ENCODE measurements at places on chromosomes 2 and 18.

DNA sequence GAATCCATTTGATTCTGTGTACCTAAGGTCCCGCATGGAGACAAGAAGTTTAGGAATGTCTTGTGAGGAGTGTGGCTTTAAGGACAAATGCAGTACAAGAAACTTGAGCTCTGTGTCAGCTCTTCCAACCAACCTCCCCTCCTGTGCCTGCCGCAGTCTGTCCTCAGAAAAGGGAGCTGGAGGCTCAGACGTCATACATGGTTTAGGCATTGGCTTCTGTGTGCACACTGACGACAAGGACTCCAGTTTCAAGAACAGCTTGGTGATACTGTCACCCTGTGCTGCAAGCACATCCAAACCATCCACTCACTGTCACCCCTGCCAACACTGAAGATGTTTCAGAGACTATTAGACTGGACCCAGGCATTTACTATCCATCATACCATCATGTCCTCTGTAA is 470.4 kb downstream of the IRS1 start:
- DNase-seq: no peak

GRCh38 chr2:45199973-45200372 is 190.7 kb upstream of the SIX2 start:
- no peak for DNase-seq

- no peak for DNase-seq
These were observed 87.9 kb downstream of the WDPCP start for GRCh38 chr2:63500398-63500797.

DNA sequence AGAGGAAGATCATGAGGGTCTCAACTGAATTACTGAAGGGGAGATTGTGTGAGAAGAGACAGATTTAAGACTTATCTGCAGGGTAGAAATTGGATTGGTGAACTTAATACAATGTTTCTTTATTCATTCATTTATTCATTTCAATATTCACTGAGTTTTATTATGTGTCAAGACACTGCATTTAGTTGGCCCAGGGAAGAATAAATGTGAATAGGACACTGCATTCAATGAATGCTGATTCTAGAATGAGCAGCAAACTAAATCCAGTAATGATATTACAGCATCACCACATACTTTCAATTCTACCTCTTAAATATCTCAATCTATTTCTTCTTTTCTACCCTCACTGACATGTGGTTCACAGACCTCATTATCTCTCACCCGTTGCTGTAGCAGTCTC is 149.0 kb upstream of the TACR1 start:
- DNase-seq: no peak

GRCh38 chr2:47595115-47595514 is 187.8 kb upstream of the MSH6 start:
- DNase-seq: no peak

- peak; percentile 54 for DNase-seq
These were observed 178.1 kb downstream of the SLC8A1 start for GRCh38 chr2:40273734-40274182.

GRCh38 chr2:127080938-127081755 is 25.8 kb downstream of the BIN1 start:
- no peak for DNase-seq

GRCh38 chr2:148132412-148132811 is 111.5 kb downstream of the MBD5 start:
- no peak for DNase-seq

DNA sequence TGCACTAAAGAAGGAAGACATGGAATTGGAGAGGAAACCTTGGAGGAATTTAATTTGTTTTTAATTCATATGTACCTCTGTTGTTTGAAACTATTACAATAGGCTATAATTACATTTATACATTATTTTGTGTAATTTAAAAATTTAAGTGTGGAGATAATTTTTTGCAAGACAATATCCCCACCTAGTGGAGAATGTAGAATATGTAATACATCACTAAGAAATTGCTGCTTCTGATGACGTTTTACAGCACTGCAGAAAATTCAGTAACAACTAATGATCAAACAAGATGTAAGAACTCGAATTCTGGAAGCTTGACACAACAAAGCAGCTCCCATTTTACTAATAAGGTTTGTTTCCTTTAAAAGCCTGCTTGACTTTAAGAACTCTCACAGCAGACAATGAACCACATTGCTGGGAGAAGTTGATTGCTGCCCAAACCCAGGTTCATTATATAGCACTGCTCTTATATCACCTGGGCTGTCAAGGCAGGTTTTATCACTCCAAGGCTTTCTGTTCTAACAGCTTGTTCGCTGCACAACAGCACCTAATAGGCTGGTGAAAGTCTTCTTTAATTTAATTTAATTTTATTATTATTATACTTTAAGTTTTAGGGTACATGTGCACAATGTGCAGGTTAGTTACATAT is 53.4 kb downstream of the THADA start:
- no peak for DNase-seq

All from right lung (tissue), 10 donors.